ENCODE measurements at places on chromosomes 12 and 14.
A peak's percentile ranks its signal among the peaks of the same experiment; 100 is the strongest.

DNA sequence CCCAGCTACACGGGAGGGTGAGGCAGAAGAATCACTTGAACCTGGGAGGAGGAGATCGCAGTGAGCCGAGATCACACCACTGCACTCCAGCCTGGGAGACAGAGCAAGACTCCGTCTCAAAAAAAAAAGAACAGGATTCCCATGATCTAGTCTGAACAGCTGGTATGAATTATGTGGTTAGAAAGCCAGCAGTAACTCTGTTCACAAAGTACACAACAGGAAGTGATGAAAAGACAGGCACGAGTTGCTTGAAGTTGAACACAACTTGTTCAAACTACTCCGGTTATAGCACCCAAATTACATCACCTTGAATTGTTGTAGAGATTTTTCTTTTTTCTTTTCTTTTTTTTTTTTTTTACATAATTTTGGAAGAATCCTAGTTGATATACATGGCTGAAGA is 238.8 kb upstream of the RGS6 start:
- DNase-seq: no peak

DNA sequence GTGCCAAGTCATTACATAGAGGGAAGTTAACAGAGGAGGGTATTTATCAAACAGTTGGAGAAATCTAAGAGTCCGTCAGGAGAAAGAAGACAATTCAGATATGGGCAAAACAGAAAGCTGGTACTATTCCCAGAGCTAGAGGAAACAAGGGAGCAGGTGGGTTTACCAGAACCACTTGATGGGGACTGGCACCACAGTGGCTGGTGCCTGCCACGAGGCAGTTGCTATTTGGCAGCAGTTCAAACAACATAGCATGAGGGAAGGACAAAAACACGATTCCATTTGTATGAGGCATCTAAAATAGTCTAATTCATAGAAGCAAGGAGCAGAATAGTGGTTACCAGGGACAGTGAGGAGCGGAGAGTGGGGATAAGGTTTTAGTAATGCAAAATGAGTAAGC is 24.6 kb upstream of the KLRD1 start:
- no peak for DNase-seq

GRCh38 chr12:130083734-130084133 is 78.5 kb upstream of the FZD10 start:
- DNase-seq: no peak

DNA sequence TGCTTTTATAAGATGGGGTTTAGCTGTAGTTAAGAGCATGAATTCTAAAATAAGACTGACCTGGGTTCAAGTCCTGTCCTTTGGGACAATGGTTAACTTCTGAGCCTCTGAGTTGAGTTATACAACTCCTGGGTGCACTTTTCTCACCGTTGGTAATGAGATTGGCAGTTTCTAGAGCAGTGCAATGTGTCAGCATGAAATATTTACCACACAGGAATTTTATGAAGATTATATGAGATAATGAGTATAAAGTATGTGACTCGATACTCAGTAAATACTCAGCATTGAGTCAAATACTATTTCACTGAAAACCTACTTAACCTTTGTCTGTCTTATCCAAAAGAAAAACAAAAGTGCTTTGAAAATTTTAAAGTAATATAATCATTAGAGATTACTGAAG is 214.2 kb downstream of the CPNE8 start:
- no peak for DNase-seq

- no peak for DNase-seq
Measured at GRCh38 chr14:103110681-103111231, 12.5 kb upstream of the TNFAIP2 start.

DNA sequence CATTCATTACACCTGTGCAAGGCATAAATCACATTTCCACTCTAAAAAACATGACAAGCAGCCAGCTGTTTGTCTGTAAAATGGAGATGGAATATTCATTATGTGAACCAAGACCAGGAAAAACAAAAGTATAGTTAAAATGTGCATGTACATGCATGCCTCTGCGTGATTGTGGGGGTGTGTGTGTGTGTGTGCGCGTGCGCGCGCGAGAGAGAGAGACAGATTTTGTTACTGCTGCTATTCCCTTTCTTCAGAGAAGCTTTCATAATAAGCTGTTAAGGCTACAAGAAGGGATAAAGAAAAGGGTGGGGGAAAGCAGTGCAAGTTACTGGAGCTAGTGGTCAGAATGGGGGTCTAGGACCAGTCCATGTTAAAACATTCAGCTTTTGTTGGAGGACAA is 430.3 kb downstream of the NAV3 start:
- no peak for DNase-seq

DNA sequence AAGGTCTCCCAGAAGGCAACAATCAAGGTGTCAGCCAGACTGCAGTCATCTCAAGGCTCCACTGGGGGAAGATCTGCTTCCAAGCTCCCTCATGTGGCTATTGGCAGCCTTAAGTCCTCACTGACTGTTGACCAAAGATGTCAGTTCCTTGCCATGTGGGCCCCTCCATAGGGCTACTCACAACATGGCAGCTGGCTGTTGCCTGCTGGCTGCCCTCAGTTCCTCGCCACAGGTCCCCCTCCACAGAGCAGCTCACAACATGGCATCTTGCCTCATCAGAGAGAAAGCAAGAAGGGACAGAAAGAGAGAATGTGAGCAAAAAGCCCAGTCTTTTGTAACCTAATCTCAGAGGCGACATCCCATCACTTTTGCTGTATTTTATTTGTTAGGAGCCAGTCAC is 34.4 kb upstream of the EGLN3 start:
- no peak for DNase-seq

- DNase-seq: no peak
Measured at GRCh38 chr12:108355069-108355468, 16.0 kb upstream of the CMKLR1 start.

DNA sequence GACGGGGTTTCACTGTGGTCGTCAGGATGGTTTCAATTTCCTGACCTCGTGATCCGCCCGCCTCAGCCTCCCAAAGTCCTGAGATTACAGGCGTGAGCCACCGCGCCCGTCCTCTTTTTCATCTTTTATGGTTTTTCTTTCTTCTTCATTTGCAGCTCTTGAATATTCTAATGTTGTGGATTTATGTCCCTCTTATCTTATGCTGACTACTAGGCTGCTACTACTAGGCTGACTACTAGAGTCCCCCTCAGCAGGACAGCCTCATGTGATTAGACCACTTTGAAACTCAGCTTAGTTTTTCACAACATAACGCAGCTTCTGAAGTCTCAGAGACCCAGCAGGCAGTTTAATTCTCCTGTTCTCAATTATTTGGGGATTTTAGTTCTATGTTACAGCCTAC is 857 bp upstream of the CLEC4E start:
- DNase-seq: no peak

- no peak for DNase-seq
Measured at GRCh38 chr12:19288603-19289244, 150.6 kb upstream of the AEBP2 start.

DNA sequence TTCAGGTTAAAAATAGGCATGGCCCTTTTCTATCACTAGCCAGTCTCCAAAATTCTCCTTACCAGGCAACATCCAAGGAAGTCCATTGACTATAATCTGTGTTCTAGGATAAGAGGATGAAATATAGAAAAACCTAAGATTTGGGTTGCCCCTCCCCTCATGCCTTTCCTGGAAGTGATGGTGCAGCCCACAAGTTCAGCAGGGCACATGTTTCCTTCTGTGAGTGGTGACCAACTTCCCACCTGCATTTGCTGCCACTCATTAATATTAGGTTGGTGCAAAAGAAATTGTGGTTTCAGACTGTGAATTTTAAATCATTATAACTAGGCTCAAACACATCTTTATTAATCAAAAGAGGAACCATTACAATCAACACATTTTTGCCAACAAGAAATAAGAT is 250.5 kb upstream of the FKBP4 start:
- DNase-seq: no peak

- no peak for DNase-seq
Measured at GRCh38 chr12:90910958-90911357, 44.0 kb downstream of the CCER1 start.

DNA sequence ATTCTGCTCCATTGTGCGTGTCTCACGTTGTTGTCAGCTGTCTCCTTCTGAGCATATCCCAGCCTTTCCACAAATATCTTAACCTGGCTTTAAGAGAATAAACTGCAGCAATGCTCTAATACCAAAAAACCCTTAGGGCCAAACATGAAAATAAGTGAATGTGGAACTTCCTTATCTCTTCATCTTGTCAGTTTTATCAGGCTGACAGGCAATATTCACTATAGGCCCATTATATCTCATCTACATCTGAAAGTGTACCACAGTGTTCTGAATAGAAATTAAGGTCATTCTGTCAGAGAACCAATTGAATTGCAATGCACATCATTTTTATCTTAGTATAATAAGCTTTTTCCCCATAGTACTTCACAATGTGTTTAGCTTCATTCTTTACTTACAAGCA is 933.1 kb upstream of the FBXO33 start:
- no peak for DNase-seq

DNA sequence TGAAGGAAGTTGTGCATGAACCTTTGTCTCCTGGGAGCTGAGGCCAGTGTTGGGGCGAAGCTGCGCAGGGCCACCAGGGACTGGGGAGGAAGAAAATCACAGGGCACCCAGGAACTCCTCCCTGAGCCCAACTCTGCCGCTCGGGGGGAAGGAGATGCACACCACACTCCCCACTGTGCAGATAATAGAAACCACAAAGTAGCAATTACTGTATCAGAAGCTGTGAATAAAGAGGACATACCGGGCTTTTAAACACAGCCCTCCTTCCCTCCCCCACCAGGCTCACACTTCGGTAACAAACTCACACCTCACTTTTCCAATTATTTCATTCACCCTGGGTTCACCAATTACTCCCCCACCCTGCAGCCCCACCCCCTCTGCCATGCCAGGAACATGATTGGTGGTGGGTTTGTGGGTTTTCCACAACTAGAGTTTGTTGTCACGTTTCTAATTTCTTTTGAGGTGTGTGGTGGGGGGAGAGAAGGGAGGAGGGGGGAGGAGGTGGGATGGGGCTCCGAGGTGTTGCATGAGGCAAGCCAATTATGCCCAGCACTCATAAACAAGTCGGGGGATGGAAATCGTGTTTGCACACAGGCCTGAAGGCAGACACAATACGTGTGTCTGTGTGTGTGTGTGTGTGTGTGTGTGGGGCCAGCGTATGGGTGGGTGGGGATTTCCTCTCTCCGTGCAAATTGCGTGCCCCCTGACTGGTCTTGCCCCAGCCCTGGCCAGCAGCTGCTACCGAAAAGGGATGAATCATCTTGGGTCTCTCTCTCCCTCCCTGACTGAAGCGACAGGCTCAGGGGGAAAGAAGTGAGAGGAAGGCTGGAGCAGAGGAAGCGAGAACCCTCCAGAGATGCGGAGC is 103.3 kb downstream of the RBM19 start:
- DNase-seq: no peak

- no peak for DNase-seq
Measured at GRCh38 chr12:120249266-120249874, 16.2 kb downstream of the PXN start.

- DNase-seq: no peak
Measured at GRCh38 chr12:40165179-40165578, 59.3 kb upstream of the SLC2A13 start.

- DNase-seq: no peak
Measured at GRCh38 chr14:74670726-74671411, 42.0 kb downstream of the AREL1 start.

GRCh38 chr14:21852061-21852664 is 178.5 kb upstream of the OR4E1 start:
- DNase-seq: peak; percentile 49

DNA sequence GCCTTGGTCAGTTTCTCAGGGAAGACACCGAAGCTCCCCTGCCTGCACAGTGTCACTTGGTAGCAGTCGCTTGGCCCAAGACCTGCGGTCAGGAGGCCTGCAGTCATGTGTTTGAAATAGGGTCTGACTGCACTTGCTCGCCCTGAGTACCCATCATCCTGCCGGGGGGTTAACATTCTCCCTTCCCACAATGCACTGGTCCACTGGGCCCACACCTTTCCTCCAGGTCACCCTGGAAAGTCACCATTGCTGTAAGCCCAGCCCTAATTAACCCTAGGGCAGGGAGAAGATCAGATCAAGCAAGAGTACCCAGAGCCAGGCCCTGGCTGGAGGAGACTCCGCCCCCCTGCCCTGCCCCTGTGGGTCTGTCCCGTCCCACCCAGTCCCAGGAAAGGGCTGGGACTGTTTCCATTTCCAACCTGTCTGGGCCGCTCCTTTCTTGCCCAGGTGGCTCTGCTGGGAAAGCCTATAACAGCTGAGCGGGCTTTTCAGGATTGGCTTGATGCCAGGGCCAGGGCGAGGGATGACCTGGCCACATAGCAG is 87.1 kb downstream of the ZFP36L1 start:
- DNase-seq: no peak

DNA sequence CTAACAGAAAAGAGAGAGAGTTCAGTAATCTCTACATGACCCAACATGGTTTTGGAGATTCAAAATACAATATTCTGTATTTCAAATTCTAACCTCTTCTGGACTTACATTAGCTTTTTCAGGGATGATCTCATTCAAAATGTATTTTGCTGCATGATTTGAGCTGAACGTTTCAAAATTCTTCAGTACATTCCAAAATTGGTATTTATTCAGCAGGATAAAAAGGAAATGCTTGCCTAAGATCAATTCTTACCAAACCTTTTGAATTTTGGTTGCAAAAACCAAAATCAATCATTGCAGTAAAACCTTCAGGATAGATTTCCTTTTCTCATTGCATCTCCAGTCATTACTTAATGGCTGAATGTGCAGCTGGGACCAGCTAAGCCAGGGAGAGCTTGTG is 1761.3 kb upstream of the SEL1L start:
- no peak for DNase-seq

GRCh38 chr14:50855558-50855957 is 16.3 kb upstream of the ABHD12B start:
- no peak for DNase-seq

GRCh38 chr12:113932381-113933196 is 33.5 kb downstream of the RBM19 start:
- no peak for DNase-seq

DNA sequence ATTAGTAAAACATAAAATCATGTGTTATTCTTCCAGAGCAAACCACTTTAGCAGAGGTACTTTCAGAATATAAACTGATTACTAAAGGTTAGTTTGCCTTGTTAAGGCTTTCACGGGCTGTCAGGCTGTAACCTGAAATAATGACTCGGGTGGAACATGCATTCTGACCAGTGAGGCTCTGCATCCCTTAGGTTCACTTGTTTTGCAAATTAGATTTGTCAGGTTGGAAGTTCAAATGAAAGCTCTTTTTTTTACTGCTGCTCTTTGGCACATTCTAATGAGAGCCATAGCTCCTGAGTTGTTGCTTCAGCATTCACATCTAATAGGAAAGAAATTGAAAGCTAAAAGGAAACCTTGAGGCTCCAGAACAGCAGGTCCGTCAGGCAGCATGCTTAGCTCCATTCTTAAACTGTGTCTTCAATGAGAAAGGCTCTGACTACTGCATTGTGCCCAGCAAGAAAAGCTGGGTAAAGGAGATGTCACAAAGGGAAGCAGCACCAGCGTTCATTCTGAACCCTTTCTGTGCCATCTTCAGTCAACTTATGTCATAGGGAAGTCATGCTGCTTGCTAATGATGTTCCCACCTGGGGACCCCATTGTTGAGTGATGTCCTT is 445.5 kb upstream of the FBXO33 start:
- no peak for DNase-seq

DNA sequence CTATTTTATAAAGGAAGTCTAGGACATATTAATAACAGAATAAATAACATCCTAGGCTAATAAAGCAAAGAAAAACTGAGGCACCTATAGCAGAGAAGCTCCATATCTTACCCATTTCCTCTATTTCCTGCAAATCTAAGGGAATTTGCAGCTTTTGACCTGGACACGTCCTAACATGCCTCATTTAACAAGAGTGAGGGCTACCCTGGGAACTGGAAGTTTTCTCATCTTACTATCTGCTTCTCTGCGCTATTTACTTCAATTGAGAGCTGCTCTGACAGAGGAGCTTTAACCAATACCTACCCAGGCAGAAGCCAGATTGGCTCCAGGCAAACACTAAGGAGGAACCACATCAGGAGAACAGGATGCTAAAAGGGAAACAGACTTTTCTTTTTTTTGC is 5.7 kb downstream of the YBX3 start:
- no peak for DNase-seq

Measured in activated CD8-positive, alpha-beta memory T cell treated with anti-CD3 and anti-CD28 coated beads for 1 hour (primary cell).